ENCODE measurements at places on chromosomes 4 and X. TPM values are rescaled to one million over a fixed set of nuclear protein-coding genes. Genes with fewer than 3 reads are reported as not detected.

GRCh38 chr4:52714597-52715254 is 36.5 kb downstream of the ERVMER34-1 start:
- no peak for DNase-seq

- DNase-seq: peak; percentile 67
These were observed 2.0 kb upstream of the STAG2 start for GRCh38 chrX:123959281-123960063.

- no peak for DNase-seq
These were observed 552.0 kb downstream of the STIM2 start for GRCh38 chr4:27412613-27413012.

DNA sequence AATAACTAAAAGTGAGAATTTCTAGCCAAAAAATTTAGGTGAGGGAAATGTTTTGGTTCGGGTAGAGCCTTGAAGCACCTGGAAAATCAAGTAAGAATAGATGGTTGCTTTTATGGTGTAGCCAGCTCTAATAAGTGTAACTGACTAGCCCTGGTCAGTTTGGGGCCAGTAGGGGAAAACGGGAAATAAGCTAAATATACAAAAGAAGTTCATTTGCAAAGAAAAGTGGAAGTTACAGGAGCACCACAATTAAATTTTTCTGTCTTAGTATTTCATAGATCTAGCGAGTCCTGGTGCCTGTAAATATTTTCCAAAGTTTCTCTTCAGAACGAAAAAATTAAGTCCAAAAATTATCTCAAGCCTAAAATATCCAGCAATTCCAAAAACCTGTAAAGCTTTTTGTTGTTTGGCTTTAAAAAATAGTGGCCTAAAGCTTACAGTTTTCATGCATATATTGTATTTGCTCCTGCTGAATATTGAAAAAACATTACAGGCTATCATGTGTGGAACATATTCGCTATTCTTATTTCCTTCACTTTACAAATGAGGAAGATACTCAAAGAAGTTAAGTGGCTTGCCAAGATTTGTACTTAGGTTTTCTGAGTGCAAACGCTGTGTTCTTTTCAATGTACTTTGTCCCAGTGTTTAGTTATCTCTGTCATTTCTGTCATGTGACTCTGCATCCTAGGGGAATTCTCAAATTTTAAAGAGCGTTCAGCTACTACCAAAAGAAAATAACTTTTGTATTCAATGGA is 7.3 kb upstream of the PTPN13 start:
- no peak for DNase-seq

- DNase-seq: peak; percentile 57
These were observed 2.1 kb upstream of the PCDH7 start for GRCh38 chr4:30718021-30718542.

GRCh38 chrX:19487520-19488200 is 27.6 kb downstream of the MAP3K15 start:
- no peak for DNase-seq

GRCh38 chrX:108224727-108225621 is 133.4 kb downstream of the ATG4A start:
- no peak for DNase-seq

- DNase-seq: no peak
These were observed 793.9 kb downstream of the ADGRL3 start for GRCh38 chr4:61994036-61994435.

GRCh38 chr4:132530861-132531260 is 618.2 kb upstream of the PCDH10 start:
- no peak for DNase-seq

DNA sequence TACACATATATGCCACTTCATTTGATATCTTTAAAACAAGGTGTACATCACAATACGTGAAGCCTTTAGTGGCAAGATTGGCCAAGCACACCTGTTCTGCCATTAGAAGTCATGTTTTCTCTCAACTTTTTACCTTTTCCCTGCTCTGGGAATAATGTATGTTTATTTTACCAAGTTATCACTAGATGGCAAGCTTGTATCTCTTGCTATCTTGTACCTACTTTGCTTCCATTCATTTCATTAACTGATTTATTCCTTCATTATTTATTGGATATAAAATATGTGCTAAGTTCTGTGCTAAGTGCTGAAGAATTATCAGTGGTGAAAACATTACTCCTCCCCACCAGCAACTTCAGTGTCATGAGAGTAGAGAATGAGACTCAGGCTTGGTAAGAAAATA is 245.5 kb downstream of the ANK2 start:
- no peak for DNase-seq

DNA sequence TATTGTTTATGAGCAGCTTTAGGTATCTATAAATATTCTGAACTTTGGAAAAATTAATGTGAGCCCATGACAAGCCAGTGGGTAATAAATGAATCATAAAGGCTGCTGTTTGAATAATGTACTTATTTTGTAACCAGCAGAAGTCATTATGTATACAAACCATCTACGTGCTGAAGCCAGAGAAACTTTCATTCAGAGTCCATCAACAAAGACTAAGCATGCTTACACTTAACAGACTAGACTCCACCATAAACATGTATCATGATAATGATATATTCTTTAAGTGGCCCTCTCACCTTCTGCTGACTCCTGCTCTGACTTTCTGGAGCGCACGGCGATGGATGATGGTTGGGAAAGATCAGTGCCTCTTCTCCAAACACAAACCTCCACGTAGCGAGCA is 72.0 kb downstream of the SMARCA5 start:
- no peak for DNase-seq

DNA sequence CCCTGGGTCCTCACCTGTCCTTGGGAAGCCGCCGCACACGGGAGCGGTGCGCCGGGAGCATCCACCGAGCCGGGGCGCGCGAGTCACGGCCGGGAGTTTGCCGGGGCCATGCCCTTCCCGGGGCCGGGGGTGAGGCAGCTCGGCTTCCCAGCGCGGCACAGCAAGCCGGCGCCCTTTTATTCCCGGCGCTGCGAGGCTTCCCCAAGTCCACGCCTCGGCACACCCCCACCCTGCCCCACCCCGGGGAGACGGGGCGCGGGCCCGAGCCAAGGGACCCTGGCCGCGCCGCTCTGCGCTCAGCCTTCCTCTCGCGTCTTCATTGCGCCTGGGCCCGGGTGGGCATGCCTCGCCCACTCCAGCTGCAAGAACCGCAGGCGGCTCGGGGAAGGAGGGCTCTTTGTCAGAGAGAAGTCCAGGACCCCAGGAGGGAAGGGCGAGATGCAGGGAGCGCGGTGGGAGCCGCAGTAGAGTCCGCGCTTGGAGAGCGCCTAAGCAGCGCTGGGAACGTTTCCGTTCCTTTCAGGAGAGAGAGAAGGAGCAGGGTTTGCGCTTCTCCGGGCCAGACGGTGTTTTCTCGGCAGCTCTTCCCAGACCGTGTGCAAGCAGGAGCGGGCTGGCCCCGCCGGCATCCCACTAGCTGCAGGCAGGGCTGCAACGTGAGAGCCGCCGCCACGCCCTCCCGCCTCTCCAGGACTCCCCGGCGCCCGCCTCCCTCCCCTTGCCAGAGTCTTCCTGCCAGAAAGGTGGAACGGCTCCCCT is at the start of gene MXRA5:
Gene MXRA5, minus strand, starts transcription at position 152 of the 759 bp plus-strand sequence. CDS start 2,819 bp downstream, outside the sequence.
- no peak for DNase-seq

DNA sequence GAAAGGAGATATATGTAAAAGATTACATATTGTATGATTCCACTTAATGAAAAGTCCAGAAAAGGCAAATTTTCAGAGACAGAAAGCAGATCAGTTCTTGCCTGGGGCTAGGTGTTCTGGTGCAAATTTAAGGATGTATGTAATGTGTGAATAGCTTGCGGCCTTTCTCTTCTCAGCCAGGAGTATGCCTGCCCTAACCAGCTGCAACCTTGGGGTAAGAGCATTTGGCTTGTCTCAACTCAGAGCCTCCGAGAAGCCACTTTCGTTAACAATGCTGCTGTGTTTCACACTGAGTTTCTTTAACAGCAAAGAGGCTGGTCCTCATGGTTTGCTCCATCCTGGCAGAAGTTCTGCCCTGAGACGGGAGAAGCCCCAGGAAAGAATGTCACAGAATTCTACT is 102.7 kb downstream of the SPCS3 start:
- DNase-seq: no peak

- no peak for DNase-seq
These were observed 25.5 kb downstream of the ANAPC4 start for GRCh38 chr4:25402521-25402920.

DNA sequence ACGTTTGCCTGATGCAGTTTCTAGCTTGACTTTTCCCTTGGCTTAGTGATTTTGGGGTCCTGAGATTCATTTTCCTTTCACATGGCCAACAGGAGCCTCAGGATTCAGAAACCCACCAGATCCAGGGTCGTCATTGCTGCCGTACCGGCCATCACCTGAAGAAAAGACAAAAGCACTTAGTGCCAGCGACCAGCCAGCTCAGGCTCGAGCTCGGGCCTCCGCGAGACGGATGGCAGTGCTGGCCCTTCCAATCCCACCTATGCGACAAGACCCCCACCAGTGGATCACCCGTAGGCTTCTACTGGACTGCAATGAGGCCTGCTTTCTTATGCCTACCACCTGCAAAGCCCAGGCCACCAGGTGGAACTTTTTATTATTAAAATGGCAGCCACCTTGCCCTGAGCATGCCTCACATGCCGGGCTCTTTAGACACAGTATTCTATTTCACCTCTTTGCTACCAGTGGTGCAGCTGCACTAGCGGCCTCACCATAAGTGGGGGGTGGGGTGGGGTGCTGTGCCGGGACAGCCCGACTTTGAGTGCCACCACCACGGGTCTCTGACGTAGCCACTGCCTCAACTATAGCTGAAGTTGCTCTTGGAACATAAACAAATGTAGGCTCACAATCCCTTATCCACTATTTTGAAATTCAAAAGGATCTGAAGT is 84.3 kb downstream of the MTMR1 start:
- no peak for DNase-seq

DNA sequence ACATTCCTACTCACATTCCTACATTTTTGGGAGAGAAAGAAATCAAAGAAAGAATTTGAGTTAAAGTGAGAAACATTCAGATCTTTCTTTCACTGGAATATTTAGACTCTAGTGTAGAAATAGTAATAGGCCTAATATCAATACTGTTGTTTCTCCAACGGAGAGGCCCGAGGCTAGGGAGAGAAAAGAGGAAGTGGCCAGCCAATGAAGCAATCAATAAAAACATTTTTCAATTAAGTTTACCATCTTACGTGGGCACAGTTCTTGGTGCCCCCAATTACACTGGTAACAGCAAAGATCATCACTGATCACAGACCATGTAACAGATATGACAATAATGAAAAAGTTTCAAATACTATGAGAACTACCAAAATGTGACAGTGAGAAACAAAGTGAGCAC is 281.4 kb downstream of the GPM6A start:
- DNase-seq: no peak

DNA sequence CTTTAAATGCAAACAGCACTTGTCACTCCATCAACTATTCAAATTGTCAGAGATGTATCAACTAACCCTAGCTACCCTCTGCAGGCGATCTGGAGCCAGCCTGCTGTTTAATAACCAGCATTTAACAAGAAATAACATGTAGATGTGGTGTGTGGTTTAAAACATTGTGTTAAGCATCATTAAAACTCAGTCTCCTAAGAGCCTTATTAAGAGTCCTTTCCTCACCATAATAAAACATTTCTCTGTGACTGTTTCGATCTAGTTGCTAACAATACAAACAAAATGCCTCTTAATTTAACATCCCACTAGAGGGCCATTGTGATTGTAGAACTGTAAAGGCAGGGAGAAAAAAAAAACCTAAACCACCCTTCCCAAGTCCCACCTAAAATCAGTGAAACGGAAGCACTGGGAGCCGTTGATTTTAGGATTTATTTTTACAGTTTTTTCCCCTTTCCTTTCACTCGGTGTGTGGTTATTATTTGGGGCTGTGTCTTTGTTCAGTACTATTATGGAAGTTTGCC is 708.6 kb downstream of the C4orf33 start:
- DNase-seq: no peak

DNA sequence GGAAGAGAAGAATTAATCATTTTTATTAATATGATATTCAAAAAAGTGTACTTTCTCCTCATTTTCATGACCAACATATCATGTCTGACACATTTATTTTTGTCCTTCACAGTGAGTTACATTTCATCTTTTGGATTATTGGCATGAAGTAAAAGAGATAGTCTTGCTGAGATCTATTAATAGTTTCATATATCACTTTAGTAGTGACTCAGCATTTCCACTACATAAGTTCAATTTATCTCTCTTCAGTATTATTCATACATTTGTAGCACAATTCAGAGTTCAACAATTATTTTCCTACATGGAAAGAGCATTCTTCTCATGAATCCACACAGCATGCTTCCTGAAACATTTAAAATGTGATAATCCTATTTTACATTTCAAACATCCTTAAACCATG is 1461.1 kb downstream of the TECRL start:
- DNase-seq: no peak

GRCh38 chrX:119579414-119579813 is 5.1 kb downstream of the UBE2A start:
- DNase-seq: no peak

- DNase-seq: no peak
These were observed 26.4 kb upstream of the EGF start for GRCh38 chr4:109886303-109886702.

- no peak for DNase-seq
These were observed 1.5 kb upstream of the ARHGAP4 start for GRCh38 chrX:153927672-153927921.

DNA sequence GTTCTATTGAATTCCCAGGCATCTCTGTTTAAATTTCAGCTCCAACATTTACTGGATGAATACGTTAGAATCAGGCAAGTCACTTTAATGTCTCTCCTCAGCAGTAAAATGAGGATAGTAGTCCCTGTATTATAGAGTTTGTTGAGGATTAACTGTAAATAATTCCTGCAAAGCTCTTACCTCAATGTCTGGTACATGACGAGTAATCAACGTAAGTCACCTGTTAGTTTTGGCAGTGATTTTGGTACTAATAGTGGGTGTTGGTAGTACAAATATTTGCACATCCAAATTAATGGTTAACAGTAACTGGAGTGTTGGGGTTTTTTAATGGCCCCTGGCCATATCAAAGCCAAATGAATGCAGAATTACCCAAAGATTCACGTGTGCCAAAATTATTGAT is 189.8 kb upstream of the GALNT7 start:
- DNase-seq: no peak

- DNase-seq: no peak
These were observed 49.5 kb downstream of the GPR50 start for GRCh38 chrX:151225843-151226242.

DNA sequence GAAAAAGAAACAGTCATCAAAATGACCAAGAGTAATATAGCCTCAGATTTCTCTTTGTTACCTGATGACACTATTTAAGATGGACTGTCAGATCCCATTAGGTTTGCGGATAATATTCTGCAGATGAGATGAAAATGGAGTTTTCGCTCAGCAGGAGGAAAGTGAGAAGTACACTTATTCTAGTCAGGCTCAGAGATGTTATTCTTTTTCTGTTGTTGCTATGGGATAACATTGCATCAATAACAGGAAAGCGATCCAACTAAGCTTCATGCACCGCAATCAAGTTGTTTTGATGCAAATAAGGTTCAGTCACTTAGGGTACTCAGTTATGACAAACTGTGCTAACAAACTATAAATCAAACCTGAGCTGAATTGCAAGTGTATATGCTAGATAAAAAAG is 415.0 kb downstream of the CCSER1 start:
- no peak for DNase-seq

Gene XK
- total RNA-seq: 5.0 TPM

Gene DMRTC1
- total RNA-seq: not detected

Gene SMPX
- 1.2 TPM for total RNA-seq

Gene SLIT2
- 70.3 TPM for total RNA-seq

Gene KLB
- not detected for total RNA-seq

Gene NHS
- total RNA-seq: 8.6 TPM

Gene CYLC1
- not detected for total RNA-seq

Gene PARM1
- 116 TPM for total RNA-seq

Gene MAGEB2
- not detected for total RNA-seq

Gene BEX4
- 45.0 TPM for total RNA-seq

Gene FAT1
- 245 TPM for total RNA-seq

Gene BTC
- total RNA-seq: 2.1 TPM

Gene ARMCX2
- total RNA-seq: 16.4 TPM

Gene CTAG2
- total RNA-seq: not detected

Gene CXXC4
- 3.8 TPM for total RNA-seq

Gene FRAS1
- total RNA-seq: 4.2 TPM
